ENCODE measurements at places on chromosomes 5 and 9. TPM values are rescaled to one million over a fixed set of nuclear protein-coding genes. Genes with fewer than 3 reads are reported as not detected.

DNA sequence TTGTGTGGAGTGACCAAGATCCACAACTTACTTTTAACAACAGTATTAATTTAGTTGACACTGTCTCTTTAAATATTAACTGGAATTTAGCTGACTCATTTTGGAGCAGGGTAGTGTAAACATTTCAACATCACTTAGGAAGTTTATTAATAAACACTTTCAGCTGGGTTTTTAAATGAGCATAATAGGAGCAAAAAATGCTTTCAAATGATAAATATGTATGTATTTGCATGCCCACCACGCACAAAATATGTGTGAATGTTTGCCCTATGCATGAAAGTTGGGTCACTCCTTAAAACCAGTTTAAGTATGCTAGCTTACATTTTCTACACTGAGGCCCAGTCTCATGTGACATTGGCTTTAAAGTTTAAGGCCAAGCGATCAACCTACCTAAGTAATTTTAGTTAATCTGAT lies 2.9 kb downstream of the ZFAND5 start:
- DNase-seq = no peak

- no peak for DNase-seq
Observed at GRCh38 chr9:72983056-72983455, 30.2 kb upstream of the ALDH1A1 start.

GRCh38 chr5:153896701-153897100 lies 142.0 kb downstream of the FAM114A2 start:
- DNase-seq = no peak

GRCh38 chr5:173643964-173644363 lies 27.5 kb upstream of the BOD1 start:
- DNase-seq = no peak

DNA sequence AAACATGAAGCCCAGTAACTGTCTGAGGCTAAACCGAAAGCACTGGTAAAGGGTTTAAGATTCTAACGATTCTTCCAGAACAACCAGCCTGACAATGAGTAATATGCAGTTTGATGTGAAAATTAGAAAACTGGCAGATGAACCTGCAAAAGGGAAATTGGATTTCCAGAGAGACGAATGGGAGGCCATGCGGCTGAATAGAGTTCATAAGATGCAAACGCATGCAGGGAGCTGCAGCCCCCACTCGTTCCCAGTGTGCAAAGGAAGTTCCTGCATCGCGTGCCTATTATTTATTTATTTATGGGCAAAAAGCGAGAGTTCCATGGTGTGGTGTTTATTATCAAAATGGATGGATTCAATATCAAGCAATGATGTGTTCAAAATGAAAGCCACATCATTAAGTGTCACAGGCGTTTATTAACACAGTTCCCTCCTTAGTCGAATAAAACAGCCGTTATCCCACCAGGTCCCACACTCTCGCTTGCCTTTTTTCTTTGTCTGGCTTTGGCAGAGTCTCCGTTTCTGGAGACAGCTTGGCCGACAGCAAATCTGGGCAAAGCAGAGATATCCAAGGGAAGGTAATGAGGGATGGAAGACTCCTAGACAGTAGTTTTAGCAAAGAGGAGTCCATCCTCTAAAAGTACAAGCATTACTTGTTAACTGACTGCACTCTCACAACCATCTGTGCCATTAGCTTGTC lies 451.4 kb downstream of the KDM4C start:
- DNase-seq = no peak

DNA sequence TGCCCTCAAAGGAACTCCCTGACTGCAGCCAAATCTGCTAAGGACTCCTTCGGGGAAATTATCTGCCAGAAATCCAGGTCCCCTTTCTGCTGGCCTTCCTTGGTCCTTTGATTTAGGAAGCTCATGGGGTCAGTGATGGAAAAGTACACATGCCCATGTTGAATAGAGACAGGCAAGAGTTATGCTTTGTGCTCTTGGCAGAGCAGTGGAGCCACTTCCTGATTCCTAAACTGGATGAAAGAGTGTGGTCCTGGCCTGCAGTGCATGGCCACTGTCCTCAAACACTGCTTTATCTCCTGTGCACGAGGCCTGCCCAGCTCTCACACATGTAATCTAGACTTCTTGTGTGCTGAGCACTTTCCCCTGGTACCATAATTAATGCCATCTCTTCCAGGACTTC lies 2.0 kb upstream of the EBF1 start:
- no peak for DNase-seq

DNA sequence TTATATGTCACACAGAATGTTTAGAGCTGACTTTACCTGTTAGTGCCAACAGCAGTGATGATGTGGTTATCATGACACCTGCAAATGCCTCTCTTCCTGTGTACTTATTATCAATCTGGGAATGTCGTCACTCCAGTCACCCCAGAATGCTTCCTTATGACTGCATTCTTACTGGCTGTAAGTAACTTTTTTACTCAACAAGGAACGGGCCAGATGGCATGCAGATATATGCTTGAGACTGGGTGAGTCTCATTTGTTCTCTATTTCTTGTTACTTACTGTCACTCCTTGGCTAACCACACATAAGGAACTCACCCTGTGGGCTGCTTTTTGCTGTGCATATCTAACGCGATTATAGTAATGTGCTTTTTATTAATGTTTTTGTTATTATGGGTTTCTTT lies 385.5 kb upstream of the MEF2C start:
- no peak for DNase-seq

GRCh38 chr5:95771892-95772291 lies 40.8 kb downstream of the RHOBTB3 start:
- DNase-seq = no peak

DNA sequence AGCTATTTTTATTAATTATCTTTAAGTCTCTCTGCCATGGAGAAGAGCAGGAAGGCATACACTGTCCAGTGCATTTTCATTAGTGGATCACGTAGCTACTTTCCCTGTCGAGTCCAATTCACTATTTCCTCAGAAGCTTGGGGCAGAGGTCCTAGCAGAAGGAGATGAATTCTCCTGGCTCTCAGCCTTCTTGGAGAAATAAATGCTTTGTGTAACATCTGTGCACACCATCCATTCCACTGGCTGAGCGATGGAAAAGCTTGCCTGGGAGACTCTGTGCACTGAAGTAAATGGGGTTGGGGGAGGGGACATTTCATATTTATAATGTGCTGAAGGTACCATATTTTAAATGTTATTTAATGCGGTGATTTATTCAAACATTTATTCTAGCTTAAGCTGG lies 23.4 kb downstream of the PROP1 start:
- no peak for DNase-seq

DNA sequence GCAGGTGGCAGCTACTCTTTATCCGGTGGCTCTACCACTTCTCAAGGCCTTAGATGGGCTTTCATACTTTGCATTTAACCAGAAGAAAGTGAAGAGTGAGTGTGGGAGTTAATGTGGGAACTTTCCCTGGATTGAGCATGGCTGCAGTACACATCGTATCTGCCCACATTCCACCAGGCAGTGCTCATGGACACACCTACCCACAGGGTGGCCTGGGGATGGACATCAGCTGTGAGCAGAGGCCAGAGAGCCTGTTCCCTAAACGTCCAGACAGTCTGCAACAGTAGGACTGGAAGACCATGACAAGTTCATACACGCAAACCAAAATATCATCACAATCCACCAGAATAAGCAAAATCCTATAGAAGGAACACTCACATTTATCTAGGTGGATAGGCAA lies 213.8 kb downstream of the IRX1 start:
- DNase-seq = no peak

GRCh38 chr5:127330116-127330515 lies 39.5 kb downstream of the MEGF10 start:
- no peak for DNase-seq

GRCh38 chr9:78577156-78577906 lies 280.4 kb downstream of the PSAT1 start:
- no peak for DNase-seq

DNA sequence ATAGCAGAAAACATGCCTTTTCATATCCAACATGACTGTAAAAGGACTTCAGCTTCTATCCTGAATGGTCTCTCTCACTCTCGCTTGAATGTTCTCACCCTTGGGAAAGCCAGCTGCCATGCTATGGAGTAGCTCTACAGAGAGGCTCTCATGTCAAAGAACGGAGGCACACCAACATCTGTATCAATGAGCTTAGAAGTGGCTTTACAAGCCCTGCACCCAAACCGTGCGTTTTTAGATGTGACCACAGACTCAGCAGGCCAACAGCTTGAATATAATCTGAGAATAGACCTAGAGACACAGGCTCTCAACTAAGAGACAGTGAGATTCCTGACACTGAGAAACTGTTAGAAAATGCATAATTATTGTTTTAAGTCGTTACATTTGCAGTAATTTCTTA lies 1231.6 kb upstream of the CDH9 start:
- DNase-seq = no peak

GRCh38 chr5:10677533-10677932 lies 83.5 kb downstream of the DAP start:
- no peak for DNase-seq

GRCh38 chr5:34535433-34535832 lies 120.7 kb upstream of the RAI14 start:
- no peak for DNase-seq

GRCh38 chr9:89822996-89823395 lies 218.2 kb downstream of the GADD45G start:
- DNase-seq = no peak

DNA sequence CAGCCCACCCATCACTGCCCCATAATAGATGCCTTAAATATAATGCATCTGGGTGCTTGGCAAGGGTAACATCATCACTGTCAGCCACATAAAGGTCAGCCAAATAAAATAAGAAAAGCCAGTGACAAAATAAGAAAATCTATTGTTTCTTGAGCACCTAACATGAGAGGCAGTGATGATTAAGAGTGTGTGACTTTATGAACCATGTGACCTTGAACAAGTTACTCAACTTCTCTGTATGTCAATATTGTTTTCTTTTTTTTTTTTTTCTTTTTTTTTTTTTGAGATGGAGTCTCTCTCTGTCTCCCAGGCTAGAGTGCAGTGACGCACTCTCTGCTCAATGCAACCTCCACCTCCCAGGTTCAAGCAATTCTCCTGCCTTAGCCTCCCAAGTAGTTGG lies 98.7 kb downstream of the CDK5RAP2 start:
- no peak for DNase-seq

GRCh38 chr9:75432888-75433287 lies 344.6 kb downstream of the OSTF1 start:
- no peak for DNase-seq

- DNase-seq = no peak
Observed at GRCh38 chr9:109088221-109088620, 31.5 kb downstream of the TMEM245 start.

GRCh38 chr9:136031741-136032730 lies 63.1 kb downstream of the NACC2 start:
- DNase-seq = no peak

DNA sequence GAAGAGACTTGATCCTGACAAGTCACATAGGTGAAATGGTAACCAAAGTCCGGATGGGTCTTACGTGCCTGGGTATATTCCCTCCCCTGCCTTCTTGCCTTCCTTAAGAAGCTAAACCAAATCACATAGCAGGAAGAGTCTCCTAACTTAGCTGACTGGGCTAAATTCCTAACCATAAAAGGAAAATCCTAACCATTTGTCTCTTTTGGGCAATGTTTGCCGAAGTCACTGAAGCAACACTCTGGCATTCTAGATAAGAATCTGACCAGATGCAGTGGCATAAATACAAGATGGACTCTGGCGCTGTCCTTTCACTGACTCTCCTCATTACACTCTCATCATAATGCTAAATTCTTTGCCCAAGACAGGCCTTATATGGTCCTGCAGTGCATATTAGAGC lies 625.5 kb upstream of the RORB start:
- no peak for DNase-seq

GRCh38 chr5:169569513-169569912 lies 14.1 kb upstream of the SPDL1 start:
- no peak for DNase-seq

DNA sequence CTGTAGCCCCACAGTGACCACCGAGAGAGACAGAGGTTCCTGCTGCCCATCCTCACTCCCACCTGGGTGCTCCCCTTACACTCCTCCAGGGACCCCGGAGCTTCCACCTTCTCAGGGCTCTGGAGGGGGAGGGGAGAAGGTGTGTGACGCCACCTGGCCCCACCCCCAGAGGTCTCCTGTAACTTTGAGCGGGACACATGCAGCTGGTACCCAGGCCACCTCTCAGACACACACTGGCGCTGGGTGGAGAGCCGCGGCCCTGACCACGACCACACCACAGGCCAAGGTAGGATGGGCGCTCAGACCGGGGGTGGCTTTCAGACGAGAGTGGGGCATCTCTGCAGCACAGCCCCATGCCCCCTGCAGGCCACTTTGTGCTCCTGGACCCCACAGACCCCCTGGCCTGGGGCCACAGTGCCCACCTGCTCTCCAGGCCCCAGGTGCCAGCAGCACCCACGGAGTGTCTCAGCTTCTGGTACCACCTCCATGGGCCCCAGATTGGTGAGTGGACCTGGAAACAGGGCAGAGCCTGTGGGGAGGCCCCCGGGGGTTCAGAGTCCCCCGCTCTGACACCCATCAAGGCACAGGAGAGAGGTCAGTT lies 4.5 kb downstream of the MAMDC4 start:
- DNase-seq = no peak

GRCh38 chr9:120559546-120559945 lies 20.4 kb downstream of the CDK5RAP2 start:
- DNase-seq = no peak

GRCh38 chr5:90173299-90174030 lies 236.1 kb downstream of the CETN3 start:
- DNase-seq = no peak

DNA sequence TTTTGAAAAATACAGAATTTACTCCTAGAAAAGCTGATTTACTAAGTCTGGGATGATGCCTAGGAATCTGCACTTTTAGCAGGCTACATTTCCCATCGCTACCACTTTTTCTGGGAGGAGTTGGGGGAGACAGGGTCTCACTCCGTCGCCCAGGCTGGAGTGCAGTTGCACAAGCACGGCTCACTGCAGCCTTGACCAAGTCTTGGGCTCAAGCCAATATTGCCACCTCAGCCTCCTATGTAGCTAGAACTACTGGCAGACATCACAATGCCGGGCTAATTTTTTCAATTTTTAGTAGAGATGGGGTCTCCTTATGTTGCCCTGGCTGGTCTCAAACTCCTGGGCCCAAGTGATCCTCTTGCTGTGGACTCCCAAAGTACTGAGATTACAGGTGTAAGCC lies 85.9 kb downstream of the NR6A1 start:
- DNase-seq = no peak

The TXNDC8 gene
- not detected for total RNA-seq

The SPAG8 gene
- 2.8 TPM for total RNA-seq

The SLCO4C1 gene
- total RNA-seq = 0.43 TPM

The HAVCR2 gene
- total RNA-seq = 2.3 TPM

The NOP16 gene
- 10.4 TPM for total RNA-seq

The FOCAD gene
- 22.0 TPM for total RNA-seq

The FLT4 gene
- total RNA-seq = 11.6 TPM

The IFNA21 gene
- not detected for total RNA-seq

The DMGDH gene
- 0.70 TPM for total RNA-seq

The CFAP77 gene
- not detected for total RNA-seq

The HINT1 gene
- total RNA-seq = 204 TPM

All from T-cell (primary cell).